Stimulated activated CD4-positive, alpha-beta T cell treated with anti-CD3 and anti-CD28 coated beads, Interleukin-2, amount 100 ng/mL, for 24 hours (primary cell): ENCODE measurements at places on chromosomes 5 and 9.

- DNase-seq = no peak
These were observed 7.5 kb upstream of the PRLR start for GRCh38 chr5:35237580-35238376.

DNA sequence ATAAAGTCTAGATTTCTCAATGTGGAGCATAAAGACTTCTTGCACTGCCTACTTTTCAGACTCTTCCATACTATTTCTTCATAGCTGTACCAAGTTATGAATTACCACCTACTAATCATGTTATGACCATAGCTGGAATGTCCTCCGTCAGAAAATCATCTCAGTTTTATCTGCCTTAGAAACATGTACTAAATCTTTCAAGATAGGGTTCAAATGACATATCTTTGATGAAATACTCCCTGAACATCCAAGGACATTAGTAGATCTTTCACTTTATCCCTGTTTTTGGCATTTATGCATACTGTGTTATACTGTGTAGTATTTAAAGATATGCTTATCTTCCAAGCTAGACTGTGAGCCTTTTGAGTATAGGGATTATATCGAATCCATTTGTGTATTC is 49.6 kb upstream of the MEF2C start:
- no peak for DNase-seq

DNA sequence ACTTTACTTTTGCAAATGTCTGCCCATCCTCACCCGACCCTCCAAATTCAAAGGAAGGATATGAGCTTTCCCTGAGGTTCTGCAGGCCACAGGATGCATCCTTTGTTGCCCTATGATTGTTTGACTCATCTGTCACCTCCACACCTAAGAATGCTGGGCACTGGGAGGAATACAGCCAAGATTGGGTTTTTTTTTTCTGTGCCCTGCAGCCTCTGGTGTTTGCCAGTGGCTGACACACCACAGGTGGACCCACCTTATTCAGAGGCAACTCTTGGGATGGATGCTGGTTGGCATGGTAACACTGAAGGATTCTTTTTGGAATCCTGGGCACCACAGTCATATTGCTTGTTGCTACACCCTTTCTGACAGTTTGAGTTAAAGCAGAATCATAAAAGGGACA is 29.7 kb downstream of the C9orf152 start:
- DNase-seq = no peak

- DNase-seq = no peak
These were observed 26.7 kb downstream of the CDC37L1 start for GRCh38 chr9:4706021-4706420.

- no peak for DNase-seq
These were observed 15.6 kb upstream of the NREP start for GRCh38 chr5:111772456-111773122.

GRCh38 chr5:56402266-56403220 is 169.4 kb upstream of the ANKRD55 start:
- no peak for DNase-seq

GRCh38 chr5:1288439-1289335 is 6.2 kb downstream of the TERT start:
- DNase-seq = no peak

DNA sequence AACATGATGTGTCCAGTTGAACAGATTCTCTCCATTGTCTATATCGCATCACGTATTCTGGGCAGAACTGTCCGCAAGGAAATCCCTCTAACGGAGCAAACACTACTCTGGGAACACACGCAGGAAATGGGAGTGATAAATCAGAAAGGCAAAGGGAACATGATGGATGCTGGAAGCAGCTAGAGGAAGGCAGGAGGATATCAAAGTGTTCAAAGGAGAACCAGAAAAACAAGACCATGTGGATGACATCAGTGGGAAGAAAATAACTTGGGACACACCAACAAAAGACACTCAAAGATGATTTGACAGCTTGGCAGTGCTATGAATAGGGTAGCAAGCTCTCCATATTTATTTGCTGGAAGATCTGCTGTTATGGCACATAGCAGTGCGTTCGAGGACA is 142.9 kb downstream of the PLK2 start:
- DNase-seq = no peak

DNA sequence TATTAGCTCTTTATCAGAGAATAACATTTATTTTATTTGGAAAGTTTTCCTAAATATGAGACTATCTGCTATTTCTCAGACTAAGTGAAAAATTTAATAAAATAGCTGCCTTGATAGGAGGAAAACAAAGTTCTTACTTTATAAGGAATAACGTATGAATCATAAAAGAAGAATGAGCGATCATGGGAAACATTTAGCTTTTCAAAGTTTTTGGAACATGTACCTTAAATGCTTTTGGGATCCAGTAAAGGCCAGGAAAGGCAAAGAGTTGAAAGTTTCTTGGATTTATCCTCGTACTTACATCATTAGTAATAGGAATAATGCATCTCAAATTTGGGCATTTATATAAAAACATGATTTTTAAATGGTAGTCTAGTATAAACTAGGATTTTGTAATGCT is 19.4 kb downstream of the OGN start:
- no peak for DNase-seq

GRCh38 chr9:109107402-109108240 is 12.1 kb downstream of the TMEM245 start:
- no peak for DNase-seq

DNA sequence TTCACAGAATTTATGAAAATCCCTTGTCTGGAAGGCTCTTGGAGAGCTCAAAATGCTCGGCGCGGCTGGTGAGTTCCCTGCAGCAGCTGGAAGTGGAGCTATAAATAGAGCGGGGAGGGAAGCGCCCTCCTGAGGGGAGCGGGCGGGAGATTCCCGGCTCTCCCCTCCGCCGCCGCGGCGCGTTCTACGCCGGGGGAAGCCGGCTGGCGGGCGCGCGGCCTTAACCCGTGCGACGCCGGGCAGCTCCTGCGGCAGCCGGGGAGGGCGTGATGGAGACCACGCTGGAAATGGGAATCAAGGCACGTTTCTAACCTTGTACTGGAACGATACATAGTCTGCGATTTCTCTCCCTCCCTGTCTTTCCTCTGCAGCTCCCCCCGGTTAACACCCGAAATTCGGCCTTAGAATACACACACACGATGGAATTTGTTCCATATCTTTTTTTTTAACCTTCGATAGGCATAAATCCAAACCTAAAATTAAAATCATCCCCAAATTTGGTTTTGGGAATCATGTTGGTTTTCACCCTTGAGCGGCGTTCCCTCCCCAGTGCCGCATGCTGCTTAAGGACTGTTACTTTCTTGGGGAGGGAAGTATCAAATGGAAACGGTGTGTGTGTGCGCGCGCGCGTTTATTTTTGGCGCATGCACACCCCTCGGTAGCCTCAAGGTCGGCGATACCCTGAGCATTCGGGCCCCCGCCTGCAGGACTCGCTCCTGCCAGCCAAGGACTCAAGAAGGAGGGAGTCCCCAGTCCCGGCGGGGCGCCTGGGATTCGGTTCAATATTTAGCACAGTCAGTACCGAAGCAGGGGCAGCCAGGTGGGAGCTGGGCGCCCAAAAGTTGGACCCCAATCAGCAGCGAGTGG is 306.3 kb upstream of the KCNN2 start:
- no peak for DNase-seq

DNA sequence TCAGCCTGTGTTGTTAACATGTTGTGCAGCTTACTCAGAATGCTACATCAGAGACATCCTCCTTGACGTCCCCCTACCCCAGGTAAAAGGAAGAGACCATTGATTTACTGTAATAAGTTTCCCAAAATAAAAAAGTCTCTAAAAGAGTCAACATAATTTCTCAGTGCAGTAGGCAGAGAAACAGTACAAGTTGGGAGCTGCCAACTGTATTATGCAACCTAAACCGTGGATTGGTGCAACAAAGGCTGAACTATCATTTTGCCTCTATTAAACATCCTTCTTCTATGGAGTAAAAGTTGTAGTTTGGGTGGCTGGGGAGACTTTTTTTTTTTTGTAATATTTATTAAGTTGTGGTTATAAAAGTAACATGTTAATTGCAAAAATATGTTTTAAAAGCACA is 208.0 kb downstream of the NR3C1 start:
- no peak for DNase-seq

GRCh38 chr5:135829681-135830383 is 4.6 kb upstream of the SLC25A48 start:
- DNase-seq = peak; percentile 67

DNA sequence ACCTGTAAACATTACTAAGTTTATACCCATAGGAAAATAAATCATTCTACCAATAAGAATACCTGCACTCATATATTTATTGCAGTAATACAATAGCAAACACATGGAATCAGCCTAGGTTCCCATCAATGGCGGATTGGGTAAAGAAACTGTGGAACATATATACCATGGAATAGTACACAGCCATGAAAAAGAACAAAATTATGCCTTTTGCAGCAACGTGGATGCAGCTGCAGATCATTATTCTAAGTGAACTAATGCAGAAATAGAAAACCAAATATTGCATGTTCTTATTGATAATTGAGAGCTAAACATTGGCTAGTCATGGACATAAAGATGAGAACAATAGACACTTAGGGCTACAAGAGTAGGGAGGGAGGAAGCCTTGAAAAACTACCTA is 667.4 kb upstream of the WWC1 start:
- no peak for DNase-seq

- DNase-seq = no peak
These were observed 13.5 kb upstream of the DMAC1 start for GRCh38 chr9:7813030-7813429.

DNA sequence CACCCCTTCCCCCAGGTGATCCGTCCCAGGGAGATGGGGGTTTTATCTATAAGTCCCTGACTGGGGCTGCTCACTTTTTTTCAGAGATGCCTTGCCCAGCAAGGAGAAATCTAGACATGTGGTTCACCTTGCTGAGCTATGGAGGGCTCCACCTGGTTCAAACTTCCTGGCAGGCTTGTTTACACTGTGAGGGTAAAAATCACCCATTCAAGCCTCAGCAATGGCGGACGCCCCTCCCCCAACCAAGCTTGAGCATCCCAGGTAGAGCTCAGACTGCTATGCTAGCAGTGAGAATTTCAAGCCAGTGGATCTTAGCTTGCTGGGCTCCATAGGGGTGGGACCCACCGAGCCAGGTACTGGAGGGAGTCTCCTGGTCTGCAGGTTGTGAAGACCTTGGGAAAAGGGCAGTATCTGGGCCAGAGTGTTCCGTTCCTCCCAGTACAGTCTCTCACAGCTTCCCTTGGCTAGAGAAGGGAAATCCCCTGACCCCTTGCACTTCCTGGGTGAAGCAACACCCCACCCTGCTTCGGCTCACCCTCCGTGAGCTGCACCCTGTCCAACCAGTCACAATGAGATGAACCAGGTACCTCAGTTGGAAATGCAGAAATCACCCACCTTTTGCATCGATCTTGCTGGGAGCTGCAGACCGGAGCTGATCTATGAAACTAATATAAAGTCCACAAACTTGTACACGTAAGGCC is 231.7 kb downstream of the CTNND2 start:
- DNase-seq = no peak

DNA sequence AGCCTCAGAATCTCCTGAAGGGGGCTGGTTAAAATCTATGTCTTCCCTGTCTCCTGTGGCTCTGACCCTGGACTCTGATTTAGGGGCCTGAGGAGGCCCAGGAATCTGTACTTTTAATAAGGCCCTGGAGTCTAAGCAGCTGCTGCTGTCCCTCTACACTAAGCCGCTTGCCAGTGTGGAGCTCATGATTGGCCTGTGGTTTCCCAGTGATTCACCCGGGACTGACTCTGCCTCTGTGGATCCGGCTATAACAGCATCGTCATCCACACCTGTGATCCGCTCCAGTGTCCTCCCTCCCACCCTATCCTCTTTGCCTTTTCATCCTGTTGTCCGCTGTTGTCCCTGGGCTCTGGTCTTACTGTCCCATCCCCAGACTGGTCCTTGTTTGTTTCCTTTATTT is 3.7 kb downstream of the SLC31A2 start:
- no peak for DNase-seq

DNA sequence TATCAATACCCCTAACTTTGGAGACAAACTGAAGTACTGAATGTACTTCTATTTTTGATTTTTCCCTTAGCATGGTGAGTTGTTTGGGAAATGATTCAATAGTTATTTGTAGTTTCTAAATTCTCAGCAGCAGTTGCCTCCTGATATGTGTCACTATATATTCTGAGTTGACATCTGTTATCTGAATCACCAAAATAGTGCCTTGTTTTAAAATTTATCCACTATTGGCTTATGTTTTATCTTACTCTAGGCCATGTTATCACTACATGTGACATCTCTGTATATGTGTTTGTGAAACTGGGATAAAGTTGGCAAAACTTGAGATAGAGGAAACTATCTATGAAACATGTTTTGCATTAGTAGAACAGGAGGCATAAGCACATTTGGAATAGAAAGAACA is 317.6 kb downstream of the TLE4 start:
- no peak for DNase-seq

DNA sequence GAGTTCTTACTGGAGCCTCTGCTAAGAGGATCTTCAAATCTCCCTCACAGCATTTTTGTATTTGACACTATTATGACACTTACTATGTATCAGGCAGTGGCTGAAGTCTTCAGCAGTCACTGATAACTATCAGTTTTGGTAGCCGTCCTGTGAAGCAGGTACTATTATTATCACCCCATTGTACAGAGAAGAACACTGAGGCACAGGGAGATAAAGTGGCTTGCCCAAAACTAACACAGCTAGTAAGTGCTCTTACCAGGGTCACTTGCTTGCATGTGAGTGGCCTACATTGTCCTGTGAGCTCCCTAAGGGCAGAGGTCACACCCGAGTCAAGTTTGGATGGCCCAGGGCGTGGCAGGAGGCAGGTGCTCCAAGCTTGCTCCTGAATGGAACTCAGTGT is 16.8 kb downstream of the GABBR2 start:
- no peak for DNase-seq

DNA sequence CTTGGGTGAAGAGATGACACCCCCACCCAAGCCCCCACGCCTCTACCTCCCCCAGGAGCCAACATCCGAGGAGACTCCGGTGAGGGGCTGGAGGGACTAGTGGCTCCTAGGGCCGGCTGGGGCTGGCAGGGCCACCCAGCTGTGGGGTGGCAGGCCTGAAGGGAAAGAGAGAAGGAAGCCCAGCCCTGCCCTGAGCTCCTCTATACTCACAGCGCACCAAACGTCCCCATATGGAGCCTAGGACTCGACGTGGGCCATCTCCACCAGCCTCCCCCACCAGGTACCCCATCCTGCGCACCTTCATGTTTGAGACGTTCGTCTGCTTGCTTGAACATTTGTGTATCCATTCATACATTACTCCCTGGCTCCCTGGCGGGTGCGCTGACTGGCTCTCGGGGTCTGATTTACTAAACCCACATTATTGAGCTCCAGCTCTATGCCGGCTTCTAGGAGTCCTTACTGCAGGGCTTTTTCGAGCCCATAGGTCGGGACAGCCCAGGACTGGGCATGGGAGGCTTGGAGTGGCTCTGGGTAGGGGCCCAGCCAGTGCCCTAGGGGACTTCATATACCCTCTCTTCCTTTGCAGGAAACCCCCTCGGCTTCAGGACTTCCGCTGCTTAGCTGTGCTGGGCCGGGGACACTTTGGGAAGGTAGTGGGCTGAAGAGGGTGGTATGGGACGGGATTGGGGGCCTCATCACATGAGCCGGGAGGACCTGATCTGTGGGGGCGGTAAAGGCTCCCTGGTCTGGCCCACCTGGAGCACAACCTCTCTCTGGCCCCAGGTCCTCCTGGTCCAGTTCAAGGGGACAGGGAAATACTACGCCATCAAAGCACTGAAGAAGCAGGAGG is 9.1 kb downstream of the ZDHHC12 start:
- no peak for DNase-seq

- DNase-seq = no peak
These were observed 2.5 kb downstream of the LRRC26 start for GRCh38 chr9:137167277-137167746.
